ENCODE measurements at places on chromosomes 13 and 19.

DNA sequence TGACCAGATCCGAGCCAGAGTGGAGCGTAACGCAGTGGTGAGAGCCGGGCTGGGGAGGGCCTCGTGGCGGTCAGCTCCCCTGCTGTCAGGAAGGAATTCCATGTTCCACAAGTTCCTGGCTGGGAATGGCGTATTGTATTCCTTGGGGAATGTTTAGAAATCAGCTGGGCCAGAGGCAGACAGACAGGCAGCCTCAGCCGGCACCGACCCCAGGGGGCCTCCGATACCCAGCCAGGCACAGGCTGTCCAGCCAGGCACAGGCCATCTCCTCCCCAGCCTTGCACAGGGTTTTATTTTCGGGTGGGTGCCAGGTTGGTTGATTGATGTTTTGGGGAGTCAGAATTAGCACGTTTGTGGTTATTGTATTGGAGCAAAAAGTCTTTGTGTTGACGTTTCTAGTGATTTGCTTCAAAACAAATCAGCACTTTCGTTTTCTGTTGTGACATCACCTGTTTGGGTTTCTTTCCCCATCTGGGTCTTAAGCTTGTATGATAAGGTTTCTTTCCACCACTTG is 126.6 kb upstream of the MCF2L start:
- no peak for DNase-seq

GRCh38 chr19:1758231-1758577 is 4.9 kb downstream of the ONECUT3 start:
- DNase-seq, result no peak

DNA sequence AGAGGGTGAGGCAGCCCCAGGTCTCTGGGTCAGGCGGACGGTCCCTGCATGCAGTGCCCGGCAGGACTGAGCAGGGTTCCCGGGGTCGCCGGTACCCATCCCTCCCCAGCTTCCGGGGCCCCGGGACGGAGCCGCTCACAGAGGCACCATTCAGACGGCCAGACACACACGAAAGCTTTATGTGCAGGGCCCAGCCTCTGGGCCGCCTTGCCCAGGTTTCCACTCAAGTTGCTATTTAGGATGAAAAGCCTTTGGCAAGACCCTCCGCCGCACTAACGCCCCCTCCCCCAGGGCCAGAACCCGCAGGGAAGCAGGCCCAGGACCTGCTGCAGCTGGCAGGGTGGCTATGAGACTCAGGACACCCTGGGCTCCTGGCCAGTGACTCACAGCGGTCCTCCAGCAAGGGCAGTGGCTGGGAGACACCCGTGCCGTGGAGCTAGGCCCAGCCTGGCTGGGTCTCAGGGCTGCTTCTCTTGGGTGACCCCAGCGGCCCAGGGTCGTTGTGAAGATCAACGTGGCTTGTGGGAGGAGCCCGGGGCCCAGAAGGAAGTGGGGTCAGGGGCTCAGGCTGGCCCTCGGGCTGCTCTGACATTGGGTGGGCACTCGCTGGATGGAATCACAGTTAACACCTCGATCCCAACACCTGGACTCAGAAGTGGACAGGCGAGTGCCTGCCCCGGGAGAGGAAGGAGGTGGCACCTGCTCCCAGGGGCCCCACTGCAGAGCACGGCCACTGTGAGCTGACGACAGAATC is 4.8 kb downstream of the C19orf25 start:
- DNase-seq, result no peak

DNA sequence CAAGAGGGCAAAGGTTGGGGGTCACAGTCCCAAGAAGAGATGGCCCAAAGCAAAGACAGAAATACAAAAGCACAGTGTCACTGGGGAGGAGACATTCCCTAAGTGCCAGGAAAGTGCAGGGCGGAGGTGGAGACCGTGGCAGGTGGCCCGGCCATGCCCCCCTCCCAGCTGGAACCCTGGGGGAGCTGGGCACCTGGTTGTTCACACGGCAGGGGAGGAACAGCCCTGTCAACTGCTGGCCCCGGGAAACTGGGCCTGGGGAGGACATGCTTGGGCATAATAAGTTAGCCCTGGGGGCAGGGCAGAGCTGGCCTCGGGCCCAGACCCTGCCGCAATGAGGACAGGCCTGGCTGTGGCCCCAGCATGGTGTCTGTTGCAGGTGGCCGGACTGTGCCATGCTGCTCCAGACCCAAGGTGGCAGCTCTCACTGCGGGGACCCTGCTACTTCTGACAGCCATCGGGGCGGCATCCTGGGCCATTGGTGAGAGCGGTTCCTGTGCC is 7.4 kb downstream of the HPN start:
- DNase-seq, result no peak

DNA sequence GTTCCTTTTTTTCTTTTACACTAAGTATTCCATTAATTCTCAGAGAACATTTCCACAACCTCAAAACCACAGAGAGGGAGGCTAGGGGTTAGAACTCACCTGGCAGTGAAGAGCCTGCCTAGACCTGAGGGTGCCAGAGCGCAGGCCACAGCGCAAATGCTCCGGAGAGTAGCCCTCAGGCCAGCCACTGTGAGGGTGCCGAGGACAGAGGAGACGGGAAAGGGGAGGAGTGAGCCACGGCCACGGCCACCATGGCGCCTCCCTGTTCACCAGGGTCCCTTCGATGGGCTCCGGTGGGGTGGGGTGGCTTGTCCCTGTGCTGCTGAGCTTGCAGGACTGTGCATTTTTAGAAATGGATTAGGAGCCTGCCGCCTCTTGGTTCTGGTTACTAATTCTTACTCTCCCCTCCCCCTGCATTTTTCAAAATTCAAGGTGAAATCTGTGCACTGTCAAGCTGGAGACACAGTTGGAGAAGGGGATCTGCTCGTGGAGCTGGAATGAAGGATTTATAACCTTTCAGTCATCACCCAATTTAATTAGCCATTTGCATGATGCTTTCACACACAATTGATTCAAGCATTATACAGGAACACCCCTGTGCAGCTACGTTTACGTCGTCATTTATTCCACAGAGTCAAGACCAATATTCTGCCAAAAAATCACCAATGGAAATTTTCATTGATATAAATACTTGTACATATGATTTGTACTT is 58.8 kb downstream of the GGACT start:
- DNase-seq, result no peak

- DNase-seq, result no peak
Measured at GRCh38 chr13:39913339-39913738, 257.9 kb downstream of the COG6 start.

DNA sequence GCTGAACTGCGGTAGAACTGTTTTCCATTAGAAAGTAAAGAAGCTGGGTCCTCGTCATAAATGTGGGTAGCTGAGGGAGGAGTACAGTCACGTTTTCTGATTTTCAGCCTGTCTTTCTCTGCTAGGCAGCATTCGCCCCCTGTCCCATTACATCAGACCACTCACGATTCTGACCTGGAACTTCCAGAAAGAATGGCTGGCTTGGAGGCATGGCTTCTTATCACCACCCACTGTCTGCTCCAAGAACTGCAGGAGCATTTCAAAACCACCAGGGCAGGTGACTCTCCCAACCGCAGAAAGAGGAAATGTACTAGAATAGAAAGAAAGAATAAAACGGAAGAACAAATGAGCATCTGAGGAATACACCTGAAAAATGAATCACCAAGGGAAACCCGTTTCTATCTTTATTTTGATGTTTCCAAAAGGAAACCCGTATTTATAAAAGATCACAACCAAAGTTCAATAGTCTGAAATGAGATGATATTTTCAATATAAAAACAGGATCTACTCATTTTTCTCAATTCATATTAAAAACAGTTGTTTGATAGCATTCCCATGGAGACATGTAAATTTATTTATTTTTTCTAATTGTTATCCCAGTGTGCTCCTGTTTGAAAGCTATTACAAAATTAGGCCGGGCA is 22.1 kb upstream of the POMP start:
- DNase-seq, result peak; percentile 3

DNA sequence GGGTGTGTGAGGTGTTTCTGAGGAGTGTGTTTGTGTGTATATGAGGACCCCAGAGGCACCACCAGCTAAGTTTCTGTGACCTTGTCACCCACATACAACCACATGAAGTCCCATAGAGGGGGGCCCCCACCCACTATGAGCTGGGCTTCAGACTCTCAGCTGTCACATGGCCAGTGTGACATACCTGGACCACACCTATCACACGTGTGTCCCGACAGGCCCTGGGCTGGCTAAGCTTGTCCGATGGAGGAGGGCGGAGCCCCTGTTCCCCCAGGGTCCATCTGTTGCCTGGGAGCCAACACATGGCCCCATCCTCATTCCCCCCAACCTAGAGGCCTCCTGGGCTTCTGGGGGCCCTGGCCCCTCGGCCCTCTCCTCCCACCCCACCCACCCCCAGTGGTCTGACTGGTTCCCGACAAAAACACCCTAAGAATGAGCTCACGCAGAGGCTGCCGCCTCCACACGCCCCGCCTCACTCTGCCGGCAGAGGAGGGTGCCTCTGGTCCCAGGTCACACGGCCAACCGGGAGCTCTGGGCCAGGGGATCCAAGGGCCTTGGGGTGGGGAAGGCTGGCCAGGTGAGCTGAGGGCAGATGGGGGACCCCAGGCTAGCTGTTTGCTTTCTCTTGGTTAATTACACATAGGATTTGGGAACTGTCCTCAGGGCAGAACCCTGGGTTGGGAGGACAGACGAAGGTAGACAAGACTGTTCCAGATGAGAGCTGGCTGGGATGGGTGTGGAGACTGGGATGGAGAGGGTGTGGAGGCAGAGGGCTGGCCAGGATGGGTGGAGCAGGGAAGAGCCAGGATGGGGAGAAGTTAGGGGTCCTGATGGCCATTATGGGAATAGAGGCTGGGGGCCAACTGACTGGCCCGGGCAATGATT is 4.3 kb downstream of the KLC3 start:
- DNase-seq, result no peak

DNA sequence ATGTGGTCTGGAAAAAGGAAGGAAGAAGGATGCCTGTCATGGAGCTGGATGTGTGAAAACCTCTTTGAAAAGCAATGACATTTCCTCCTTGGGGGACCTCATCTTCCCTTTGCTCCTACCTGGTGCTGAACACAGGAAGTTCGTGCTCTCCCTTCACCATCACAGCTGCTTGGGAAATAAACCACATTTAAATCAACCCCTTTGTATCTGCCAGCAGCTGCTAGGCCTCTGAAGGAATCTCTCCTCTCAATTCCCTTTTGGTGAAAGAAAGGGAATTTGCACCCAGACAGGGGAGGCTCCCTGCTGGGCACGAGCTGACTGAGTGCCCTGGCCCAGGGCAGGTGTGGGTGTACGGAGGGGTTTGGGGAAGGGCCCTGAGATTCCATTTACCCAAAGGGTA is 437.7 kb downstream of the TSHZ3 start:
- no peak for DNase-seq

DNA sequence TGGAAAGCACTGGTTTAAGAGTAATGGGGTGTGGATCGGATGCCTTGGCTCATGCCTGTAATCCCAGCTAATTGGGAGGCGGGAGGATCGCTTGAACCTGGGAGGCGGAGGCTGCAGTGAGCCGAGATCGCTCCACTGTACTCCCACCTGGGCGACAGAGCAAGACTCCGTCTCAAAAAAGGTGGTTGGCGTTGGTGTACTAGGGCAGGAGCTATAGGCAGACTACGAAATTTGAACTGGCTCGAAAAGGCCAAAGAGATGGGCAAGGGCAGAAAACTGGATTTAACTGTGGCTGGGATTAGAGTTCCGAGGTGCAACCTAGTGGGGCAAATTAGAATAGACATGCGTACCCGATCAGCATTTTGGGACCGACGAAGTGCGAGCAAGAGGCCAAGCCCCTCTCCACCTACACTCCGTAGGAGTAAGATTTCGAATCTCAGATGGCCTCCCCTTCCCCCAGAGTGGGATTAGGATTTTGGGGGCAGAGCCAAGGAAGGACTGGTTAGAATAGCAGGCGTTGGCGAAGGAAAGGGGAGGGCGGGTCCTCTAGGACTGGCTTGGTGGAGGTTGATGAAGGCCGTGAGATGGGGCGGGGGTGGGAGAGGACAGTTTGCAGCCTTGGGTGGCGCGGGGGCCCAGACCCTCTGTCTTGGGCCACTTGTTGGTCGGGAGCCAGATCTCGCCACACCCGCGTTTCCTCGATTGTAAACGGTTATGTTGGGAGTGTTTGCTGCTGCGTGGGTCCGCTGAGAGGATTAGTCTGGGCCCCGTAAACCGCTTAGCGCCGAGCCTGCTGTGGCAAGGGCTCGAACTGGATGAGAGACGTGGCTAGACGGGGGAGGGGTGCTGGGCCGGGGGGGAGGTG is 2.0 kb upstream of the INAFM1 start:
- DNase-seq, result no peak

- DNase-seq, result no peak
Measured at GRCh38 chr19:35509861-35510625, 3.4 kb downstream of the DMKN start.

DNA sequence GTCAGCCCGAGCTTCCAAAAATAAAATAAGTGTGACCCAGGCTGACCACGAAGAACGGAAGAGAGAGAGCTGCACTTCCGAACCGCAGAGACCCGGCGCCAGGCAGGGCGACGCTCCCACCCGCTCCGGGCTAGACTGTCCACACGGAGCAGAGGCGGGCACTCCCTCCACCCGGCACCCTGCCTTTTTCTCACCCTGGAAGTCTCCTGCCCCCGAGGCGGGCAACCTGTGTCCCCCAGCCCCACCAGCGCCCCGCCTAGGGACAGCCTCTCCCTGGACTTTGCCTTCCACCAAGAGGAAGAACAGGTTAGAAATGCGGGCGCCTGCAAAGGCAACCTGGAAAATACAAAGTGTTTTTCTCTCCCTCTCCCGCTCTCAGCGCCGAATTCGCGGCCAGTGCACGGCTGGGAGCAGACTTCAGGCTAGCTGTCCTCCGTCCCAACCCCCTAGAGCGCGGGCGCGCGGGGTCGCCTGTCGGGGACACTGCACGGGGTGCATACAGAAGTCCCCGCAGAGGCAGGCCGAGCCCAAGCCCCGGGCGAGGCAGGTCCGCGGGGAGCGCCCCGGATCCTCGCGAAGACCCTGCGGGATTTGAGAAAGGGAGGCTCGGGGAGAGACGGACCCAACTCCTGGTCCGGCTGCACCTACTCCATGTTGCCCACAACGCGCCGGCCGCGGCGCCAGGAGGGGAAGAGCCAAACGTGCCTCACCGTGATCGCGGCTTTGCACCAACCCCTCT is 845 bp downstream of the SPRY2 start:
- DNase-seq, result no peak

GRCh38 chr13:97526556-97526955 is 92.6 kb downstream of the RAP2A start:
- DNase-seq, result no peak

GRCh38 chr19:15424692-15425272 is 6.0 kb upstream of the AKAP8L start:
- no peak for DNase-seq

GRCh38 chr13:99334221-99334620 is 27.0 kb upstream of the GPR183 start:
- DNase-seq, result no peak

DNA sequence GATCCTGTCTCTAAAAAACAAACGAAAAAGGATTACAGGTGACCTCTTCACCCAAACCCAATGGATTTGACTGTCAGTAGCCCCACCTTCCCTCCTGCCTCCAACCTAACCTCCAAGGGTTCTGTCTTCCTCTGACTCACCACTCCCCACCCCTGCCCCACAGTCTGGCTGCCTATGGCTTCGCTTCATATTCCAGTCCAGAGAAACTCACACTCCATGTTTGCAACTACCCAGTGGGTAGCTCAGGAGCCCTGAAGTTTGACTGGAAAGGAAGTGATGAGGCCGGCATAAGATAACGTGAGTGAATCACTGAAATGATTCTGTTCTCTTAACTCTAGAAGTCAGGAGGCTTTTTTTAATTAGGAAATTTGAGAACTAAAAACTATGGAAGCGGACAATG is 303.9 kb downstream of the FOXO1 start:
- DNase-seq, result no peak
